ENCODE measurements at places on chromosomes 16 and 17. TPM values are rescaled to one million over a fixed set of nuclear protein-coding genes. Genes with fewer than 3 reads are reported as not detected.
A peak's percentile ranks its signal among the peaks of the same experiment; 100 is the strongest.

Gene SEZ6L2
- 2.4 TPM for total RNA-seq

Gene COX4I1
- total RNA-seq: 535 TPM

Gene AURKB
- total RNA-seq: 104 TPM

GRCh38 chr16:52748741-52749140 lies 201.8 kb upstream of the TOX3 start:
- no peak for DNase-seq

GRCh38 chr16:89917773-89918452 lies 749 bp upstream of the MC1R start:
- DNase-seq: peak; percentile 47

GRCh38 chr17:63528183-63528582 lies 5.0 kb downstream of the KCNH6 start:
- no peak for DNase-seq

DNA sequence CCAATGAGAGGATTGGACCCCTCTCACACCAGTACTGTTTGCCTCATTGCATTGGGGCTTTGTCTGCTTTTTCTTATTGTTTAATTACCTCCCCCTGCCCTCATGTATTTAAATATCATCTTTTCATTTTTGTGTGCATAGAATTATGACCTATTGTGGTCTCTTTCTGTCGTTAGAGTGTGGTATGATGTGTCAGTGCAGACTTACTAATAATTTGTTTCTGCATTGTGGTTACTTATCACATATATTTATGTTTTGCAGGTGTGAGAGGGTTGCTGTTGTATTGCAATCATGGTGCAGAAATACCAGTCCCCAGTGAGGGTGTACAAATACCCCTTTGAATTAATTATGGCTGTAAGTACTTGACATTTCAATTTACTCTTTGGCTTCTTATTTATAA lies 2.5 kb downstream of the SEC14L1 start:
- no peak for DNase-seq

GRCh38 chr16:87060034-87060986 lies 256.9 kb downstream of the C16orf95 start:
- DNase-seq: peak; percentile 69

GRCh38 chr17:4513113-4514032 lies 14.7 kb downstream of the SPNS2 start:
- DNase-seq: no peak

GRCh38 chr17:41308251-41308917 lies 725 bp downstream of the KRTAP16-1 start:
- no peak for DNase-seq

GRCh38 chr16:86865851-86866662 lies 287.7 kb downstream of the FOXL1 start:
- DNase-seq: peak; percentile 40

GRCh38 chr16:83779886-83780285 lies 27.9 kb upstream of the HSBP1 start:
- DNase-seq: peak; percentile 84

DNA sequence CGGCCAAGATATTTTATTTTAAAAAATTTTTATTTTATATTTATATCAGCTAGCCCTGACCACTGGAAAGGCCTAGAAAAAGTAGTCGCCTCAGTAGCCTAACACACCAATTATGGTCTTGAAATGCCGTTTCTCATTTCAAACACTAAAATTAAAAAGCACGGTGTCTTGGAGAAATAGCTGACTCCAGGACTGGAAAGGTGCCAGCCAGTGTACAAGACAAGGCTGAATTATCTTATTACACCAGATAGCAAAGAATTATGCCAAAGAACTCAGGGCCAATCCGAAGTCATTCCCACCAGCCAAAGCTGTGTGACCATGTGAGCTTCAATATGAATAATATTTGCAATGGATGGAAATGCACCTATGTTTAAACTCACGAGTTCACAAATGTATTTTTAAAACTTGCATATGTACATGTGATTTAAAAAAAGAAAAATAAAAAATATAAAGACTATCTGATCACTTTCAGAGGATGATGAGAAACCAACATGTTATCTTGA lies 19.9 kb upstream of the ATP2C2 start:
- no peak for DNase-seq

GRCh38 chr16:72985148-72985941 lies 62.6 kb downstream of the ZFHX3 start:
- DNase-seq: no peak

DNA sequence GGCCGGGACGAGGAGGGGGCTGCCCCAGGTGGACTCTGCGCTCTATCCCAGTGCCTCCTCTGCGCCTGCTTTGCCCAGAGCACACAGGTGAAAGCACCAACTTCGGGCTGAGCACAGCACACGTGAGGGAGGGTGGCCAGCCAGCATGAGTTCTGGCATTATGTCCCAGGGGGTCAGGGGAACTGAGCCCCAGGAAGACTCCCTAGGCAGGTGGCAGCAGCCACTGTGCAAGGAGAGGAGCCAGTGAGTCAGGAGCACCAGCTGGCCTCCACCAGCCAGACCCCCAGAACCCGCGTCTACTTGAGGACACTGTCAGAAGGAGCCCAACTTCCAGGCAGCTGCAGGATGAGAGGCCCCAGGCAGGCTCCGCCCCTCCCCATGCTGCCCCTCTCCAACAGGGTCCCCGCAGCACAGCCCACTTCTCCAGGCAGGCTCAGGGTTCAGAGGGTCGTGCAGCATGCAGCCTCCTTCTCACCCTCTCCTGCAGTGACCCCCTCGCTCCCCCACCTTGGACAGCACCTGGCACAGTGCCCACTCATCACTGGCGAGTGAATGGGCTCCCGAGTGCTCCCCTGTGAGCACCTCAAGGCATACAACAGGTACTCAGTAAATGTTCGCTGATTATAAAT lies 44.2 kb upstream of the RASD1 start:
- DNase-seq: no peak

GRCh38 chr17:75079023-75079373 lies 8.8 kb upstream of the SLC16A5 start:
- no peak for DNase-seq

GRCh38 chr16:84641643-84642358 lies 6.5 kb upstream of the KLHL36 start:
- DNase-seq: no peak

GRCh38 chr17:70185285-70185684 lies 16.0 kb downstream of the KCNJ2 start:
- no peak for DNase-seq

DNA sequence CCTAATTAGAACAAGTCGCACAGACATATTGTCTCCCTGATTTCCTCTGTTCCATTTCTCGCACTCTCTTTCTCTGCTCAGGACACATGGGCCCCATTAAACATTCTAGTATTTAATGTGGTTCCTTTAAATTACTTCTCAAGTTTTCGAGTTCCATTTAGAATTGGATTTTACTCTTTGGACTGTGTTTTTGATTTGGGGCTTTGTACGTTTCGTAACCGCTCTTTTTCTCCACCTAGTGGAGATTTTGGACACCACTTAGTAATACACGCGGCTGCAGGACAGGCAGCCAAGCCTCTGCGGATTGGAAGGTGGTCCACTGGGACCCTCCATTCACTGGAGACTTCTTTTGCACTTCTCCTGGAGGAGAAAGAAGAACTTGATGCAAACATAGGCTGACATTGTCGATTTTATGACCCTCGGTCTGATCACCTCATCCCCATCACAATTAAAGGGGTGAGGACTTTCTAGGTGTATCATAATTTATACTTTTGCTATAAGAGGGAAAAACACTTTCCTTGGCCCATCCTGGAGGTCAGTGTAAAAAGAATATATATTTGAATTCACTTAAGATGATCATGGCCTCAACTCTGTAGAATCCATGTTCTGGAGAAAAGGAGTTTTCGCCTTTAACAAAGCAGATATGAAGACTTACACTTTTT lies 85.7 kb downstream of the NOG start:
- DNase-seq: peak; percentile 54

DNA sequence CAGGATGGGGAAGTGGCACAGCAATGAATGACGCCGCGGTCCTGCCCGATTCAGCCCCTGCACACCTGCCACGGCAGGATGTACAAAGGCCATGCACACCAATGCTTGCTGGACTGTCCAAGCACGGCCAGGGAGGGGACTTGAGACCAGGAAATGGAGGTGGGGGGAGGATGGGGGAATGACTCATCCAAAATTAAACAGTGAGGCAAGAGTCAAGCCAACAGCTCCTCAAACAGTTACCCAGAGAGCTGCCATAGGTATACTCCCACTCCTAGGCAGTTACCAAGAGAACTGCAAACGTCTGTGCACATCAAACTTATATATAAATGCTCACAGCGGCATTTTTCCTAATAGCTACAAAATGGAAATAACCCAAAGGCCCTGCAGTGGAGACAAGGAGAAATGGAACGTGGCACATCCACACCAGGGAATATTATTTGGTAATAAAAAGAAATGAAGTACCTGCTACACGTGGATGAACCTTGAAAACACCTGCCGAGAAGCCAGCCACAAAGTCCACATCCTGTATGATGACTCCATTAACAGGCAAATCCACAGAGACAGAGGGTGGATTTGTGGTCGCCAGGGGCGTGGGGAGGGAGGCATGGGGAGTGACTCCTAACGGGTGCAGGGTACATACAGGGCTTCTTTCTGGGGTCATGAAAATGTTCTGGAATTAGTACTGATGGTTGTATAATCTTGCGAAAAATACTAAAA lies 54.1 kb downstream of the VAC14 start:
- DNase-seq: peak; percentile 73
